ENCODE measurements at places on chromosomes 11 and 22.

- DNase-seq = no peak
Observed at GRCh38 chr22:44051358-44051757, 27.3 kb downstream of the PARVB start.

DNA sequence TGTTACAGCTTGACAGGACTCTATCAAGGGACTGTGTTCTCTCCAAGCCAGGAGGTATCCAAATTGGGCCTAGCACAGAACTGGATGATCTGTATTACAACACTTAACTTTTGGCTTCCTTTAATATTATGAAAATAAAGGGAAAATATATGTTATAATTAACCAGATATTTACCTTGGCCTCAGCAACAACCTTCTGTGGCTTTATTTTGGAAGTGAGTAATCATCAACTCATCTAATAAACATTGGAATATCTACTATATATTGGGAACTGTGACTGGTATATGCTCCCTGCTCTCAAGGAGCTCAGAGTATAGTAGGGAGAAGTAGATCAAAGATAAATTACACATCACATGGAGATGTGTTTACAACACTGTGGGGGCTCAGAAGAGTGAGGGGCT, 352.2 kb downstream of the METTL15 start:
- no peak for DNase-seq

DNA sequence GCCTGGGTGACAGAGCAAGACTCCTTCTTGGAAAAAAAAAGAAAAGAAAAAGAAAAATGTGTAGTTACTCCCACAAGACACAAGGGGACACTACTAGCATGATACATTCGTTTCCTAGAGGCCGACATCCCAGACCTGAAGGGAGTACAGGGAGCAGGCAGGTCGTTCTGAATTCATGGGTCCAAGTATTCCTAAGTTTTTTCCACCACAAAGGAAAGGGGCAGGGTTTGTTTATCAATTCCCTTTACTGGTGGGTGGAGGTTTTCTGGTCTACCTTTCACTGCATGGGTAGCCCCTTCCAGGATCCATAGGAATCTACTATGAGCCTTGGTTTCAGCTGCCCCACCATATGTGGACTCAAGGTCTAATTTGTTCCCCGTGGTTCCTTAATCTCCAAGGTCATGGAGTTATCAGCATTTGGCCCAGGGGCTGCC, 11.8 kb downstream of the TIGD3 start:
- no peak for DNase-seq

GRCh38 chr11:64088162-64089026, 52.7 kb downstream of the FLRT1 start:
- DNase-seq = no peak

- DNase-seq = no peak
Observed at GRCh38 chr11:121466063-121466794, 13.5 kb upstream of the SORL1-AS1 start.

DNA sequence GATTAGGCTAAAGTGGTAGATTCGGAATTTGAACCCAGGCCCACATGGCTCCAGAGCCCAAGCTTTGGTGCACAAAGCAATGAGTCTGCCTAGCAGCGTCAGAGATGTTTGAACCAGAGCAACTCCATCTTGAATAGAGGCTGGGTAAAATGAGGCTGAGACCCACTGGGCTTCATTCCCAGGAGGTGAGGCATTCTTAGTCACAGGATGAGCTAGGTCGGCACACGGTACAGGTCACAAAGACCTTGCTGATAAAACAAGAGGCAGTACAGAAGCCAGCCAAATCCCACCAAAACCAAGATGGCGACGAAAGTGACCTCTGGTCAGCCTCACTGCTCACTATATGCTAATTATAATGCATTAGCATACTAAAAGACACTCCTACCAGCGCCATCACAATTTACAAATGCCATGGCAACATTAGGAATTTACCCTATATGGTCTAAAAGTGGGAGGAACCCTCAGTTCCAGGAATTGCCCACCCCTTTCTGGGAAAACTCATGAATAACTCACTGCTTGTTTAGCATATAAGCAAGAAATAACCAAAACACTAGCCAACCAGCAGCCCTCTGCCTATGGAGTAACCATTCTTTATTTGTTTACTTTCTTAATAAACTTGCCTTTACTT, 40.3 kb upstream of the DAGLA start:
- no peak for DNase-seq

DNA sequence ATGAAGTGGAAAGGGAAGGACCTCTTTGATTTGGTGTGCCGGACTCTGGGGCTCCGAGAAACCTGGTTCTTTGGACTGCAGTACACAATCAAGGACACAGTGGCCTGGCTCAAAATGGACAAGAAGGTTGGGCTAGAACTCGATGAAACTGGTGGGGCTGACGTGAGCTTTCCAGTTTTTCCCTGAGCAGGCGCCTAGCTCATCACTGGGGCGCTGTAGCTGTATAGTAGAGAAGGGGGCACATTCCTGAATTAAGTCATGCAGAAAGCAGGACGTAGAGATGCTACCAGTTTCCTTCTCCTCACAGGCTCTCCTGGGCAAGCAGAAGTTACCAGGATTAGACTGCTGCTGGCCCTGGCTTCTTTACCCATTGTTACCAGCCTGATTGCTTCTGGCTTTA, 33.3 kb downstream of the NF2 start:
- DNase-seq = no peak

GRCh38 chr11:678297-678696, 16.7 kb downstream of the DEAF1 start:
- no peak for DNase-seq

All from stimulated activated CD4-positive, alpha-beta T cell treated with anti-CD3 and anti-CD28 coated beads, Interleukin-1b, Interleukin-23, amount 100 ng/mL, for 1 hour (primary cell).